Activated CD4-positive, alpha-beta T cell treated with anti-CD3 and anti-CD28 coated beads, Interleukin-2, amount 50 U/mL, for 24 hours (primary cell): ENCODE measurements at places on chromosomes 4 and X.

DNA sequence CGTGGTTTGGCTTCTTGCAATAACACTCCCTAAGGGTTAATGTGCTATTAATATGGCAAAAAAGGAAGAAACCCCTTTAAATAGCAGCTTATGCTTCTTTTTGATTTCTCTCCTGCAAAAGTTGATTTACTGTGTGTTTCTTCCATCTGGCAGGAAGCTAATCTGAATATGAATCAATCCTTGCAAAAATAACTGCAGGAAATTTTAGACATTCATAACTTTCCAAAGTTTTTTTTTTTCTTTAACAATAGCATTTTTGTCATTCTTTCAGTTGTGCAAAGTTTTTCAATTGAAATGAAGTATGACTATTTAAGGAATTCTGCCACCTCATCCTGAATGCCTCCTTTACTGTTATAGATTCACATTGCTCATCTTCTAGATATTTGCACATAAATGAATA, 115.6 kb downstream of the SPANXA1 start:
- no peak for DNase-seq

DNA sequence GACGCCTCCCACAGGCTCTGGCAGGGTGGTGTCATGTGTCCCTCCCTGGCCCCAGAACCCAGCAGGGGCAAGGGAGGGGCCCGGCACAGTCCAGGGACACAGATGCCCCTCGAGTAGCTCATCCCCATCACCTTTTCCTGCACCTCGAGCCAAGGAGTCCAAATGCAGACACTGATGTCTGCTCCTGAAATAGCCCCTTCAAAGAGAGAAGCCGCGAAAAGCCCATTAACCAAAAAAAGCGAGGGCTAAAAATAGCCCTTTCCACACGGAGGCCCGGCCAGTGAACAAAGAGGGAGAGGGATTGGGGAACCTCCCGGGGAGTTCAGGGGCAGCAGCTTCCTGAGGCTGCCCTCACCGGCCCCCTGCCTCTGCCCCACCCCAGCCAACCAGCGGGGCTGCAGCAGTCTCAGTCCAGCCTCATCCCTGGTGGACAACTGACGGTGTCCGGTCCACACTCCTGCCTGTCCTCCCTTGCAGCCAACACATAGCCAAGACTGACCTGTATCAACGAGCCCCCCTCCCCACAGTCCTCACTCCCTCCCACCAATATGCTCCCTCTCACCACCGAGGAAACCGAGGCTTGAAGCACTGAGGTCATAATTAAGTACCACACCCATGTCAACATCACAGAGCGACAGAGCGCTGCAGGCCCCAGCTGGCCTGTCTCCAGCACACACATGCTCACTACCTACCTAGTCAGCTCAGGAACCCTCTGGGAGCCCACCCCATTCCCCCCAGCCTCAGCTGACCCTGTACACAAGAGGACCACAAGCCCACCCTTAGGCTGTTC, 23.9 kb downstream of the WDR1 start:
- DNase-seq = no peak

GRCh38 chrX:1661048-1661921, 46.4 kb downstream of the ASMT start:
- DNase-seq = no peak

DNA sequence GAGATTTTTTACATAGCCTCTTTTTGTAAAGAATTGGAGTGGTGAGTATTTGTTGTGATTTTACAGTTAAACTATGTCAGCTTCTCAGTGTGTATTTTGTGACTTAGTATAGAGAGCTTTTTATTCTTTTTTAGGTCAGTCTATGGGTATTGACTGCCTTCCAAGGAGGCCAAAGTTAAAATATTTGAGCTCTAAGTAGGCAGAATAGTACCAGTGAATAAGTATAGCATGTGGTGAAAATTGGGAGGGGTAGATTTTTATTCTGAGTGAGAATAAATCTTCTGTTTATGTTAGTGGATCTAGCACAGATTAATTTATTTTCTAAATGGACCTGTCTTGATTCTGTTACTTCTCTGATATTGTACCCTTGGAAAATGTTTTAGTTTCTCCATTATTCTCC, 37.5 kb downstream of the HERC3 start:
- no peak for DNase-seq

DNA sequence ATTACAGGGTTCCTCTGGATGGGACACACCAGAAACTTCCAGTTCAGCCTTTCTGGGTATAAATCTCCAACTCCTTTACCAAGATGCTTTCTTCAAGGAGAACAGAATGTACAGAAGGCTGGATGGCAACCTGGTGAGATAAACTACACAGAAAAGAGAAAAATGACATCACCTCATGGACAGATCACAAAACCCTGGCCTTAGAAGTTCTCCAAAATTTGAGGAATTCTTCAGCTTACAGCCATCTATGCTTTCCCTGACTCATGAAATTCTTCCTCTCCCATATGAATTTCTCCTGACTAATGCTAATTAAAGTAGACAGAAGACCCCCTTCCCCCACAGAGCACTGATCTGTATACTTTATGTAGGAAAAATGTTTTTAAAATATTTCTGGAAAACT, 345.4 kb downstream of the STIM2 start:
- DNase-seq = no peak
